Stimulated activated CD4-positive, alpha-beta T cell treated with anti-CD3 and anti-CD28 coated beads, Interleukin-2, amount 100 ng/mL, for 24 hours (primary cell): ENCODE measurements at places on chromosomes 6 and 20.

- no peak for DNase-seq
Observed at GRCh38 chr6:25732468-25733198, 21.9 kb upstream of the SLC17A4 start.

DNA sequence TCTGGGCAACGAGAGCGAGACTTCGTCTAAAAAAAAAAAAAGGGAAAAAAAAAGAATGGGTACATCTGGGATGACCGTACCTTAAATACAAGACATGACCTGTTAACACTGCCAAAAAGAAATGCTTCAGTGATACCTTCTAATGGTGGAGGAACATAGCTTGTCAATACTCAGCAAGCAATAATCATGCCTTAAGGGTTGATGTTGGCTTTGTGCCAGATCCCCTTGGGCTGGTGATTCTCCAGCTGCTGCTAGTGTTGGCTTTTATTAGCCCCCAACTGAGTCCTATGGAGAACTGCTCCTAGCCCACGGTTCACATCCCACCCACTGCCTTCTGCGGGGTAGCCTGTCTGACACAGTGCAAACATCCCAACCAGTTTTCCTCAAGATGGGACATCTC lies 134.9 kb downstream of the PLCB1 start:
- no peak for DNase-seq

DNA sequence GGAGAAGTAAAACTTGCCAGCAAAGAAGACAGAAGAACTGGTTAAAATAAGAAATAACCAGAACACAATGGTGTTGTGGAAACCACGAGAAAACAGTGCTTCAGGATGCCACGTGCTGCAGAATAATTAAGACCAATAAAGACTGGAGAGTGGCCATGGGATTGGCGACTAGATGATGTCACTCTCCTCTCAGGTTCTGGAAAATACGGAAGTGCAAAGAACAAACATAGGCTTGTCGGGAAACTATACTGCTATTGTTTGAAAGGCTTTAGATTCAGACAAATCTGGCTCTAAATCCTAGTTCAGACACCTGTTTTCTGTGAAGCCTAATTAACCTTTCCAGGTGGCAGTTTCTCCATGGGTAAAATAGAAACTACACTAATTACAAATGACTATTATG lies 138.4 kb upstream of the STXBP5 start:
- no peak for DNase-seq

- no peak for DNase-seq
Observed at GRCh38 chr20:40438161-40438830, 250.7 kb downstream of the MAFB start.

- no peak for DNase-seq
Observed at GRCh38 chr6:169415179-169415578, 161.5 kb upstream of the THBS2 start.

DNA sequence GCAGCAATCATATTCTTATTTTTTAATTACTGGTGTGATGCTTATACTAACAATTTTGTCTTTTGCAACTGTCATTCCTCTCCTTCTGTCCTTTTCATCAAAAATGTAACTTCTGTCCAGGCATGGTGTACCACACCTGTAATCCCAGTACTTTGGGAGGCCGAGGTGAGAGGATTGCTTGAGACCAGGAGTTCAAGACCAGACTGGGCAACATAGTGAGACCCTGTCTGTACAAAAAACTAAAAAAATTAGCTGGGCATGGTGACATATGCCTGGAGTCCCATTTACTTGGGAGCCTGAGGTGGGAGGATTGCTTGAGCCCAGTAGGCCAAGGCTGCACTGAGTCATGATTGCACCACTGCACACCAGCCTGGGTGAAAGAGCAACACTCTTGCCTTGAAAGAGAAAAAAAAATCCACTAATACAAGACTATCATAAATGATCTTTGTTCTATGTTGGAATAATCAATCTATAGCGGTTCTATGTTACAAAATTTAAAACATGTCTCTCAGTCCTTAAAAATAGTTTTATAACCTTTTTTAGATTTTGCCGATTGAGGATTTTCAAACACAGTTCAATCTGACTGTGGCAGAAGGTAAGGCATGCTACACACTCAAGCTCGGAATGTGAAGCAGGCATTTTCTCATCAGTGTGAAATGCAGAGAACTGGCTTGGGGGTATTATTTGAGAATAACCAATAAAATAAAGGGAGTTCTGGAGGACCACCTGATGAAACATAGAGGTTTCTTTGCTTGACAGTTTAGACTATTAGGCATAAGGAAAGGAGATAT lies 70.4 kb downstream of the ENPP1 start:
- no peak for DNase-seq

DNA sequence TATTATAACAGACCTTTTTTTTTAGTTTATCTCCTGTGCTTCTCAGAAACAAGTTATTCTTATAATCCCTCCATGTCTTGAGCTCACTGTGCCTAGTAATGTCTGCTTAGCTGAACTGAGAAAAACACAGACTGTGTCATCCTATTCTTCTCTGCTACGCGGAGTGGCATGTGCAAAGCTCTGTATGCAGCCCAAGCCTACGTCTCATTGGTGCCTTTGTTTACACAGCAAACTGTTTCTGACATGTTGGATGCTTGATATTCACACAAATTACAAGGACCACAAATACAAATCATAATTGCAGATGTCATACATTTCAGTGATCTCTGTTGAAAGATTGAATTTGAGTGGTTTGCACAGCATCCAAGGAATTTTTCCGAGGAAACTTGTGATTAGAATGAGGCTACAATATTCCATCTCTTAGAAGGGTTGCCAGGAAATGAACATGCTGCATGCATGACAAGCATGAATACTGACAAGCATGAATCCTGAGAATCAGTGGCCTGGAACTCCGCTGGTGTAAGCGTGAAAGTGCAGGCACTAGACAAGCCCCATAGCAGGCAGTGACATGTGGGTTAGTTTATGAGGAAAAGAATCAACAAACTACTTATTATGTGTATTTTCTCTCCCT lies 128.4 kb upstream of the SGK1 start:
- no peak for DNase-seq

- DNase-seq = no peak
Observed at GRCh38 chr6:37027811-37028469, 22.5 kb downstream of the FGD2 start.

DNA sequence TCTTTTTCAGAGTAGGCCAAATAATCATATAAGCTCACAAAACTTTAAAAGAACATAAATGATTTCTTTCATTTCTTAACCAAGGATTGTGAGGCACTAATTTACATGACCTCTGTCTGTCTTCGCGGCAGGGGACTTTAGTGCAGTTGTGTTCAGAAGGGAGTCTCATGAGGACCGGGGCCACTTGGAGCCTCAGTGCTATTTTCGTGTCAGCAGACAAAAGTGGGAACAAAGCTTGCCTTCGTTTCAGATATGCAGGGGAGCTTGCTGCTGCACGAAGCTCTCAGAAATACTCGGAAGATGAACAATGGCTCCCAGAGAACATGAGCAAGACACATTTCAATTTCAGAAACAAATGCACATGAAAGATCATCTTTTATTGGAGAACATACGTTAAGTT lies 497.0 kb downstream of the CDH26 start:
- DNase-seq = no peak

- DNase-seq = peak; percentile 47
Observed at GRCh38 chr20:11891077-11891775, 26.5 kb upstream of the BTBD3 start.

DNA sequence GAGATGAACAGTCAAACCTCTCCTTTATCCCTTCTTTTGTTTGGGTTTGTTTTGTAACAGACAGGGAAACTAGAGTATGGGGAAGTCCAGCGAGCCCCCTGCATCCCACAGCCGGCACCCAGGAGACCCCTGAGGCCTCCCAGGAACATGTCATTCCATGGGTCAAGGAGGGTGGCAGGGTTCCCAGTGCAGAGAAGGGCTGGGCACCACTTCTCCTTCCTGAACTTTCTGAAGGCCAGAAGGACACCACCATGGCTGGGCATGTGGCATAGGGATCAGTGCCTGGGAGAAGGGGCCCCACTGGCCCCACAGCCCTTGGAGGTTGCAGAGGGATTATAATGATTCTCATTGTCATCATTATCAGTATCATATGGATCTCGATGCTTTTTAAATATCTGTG lies 13.9 kb upstream of the CST7 start:
- DNase-seq = peak; percentile 5

GRCh38 chr6:33428224-33428965 lies 8.5 kb downstream of the SYNGAP1 start:
- peak; percentile 52 for DNase-seq

DNA sequence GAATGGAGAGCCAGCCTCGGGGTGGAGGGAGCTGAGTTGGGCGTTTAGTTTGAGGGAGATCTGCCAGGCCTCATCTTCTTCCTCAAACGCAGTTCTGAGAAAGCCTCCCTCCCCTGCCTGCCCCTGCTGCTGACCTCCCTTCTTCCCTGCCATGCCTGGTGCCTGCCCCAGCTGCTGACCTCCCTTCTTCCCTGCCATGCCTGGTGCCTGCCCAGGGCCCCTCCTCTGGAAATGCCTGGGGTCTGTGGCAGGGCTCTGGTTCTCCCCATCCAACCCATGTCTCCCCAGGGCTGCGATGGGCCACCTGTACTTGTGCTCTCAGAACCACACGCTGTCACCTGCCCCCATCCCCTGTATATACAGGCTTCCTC lies 114.6 kb downstream of the VEGFA start:
- no peak for DNase-seq

DNA sequence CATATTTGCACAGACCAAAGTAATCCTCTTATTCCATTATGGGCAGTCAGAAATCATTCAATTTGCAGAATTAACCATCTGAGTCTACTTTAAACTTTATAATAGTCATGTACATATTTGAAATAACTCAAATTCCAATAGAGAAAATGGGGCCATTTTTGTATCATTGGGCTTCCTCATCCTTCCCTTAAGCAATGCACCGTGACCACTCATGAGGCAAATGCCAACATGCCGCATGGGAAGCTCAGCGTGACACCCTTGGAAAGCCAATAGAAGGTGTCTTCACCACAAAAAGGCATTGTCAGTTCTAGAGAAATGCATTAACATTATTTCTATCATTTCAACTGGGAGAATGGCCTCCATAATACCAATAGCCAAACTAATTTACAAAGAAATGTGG lies 38.5 kb downstream of the SIM1 start:
- DNase-seq = no peak

DNA sequence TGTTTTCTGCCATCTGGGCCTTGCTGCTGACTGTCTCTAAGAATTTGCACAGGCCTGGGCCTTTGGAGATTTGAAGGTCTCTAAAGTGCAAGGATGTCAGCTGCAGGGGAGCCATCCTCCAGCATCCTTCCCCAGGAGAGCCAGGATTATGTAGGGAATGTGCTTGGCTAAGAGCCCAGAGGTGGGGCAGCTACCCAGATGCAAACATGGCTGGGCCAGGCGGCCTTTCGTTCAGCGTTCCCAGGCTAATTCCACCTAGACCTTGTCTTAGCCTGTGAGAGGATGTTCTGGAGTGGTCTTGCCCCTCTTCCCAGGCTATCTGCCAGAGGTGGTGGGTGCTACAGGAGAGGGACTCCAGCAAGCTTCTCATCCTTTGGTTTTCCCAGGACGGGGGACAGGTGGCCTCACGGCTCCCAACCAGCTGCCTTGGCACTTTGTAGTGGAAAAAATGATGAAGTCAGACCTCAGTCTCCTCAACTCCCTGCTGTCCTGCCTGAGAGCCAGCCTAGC lies 7.7 kb upstream of the PTGIS start:
- DNase-seq = no peak

- DNase-seq = no peak
Observed at GRCh38 chr6:148708707-148709106, 38.1 kb upstream of the UST start.

DNA sequence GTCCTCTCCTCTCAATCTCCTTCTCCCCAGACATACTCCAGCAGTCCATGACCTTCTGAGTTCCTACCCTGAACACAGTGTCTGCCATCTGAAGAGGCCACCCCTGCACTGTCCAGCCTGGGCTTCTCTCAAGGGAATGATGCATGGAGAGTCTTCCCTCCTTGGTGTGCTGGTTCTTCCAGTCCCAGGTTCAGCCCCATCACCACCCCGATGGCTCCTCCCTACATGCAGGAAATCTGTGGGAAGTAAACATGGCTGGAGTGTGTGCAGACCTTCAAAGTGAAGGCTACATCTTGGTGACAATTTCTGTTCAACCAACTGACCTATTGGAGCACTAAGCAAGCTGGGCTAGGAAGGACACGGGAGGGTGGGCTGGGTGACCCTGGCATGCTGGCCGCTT lies 121.0 kb upstream of the JAG1 start:
- no peak for DNase-seq

- no peak for DNase-seq
Observed at GRCh38 chr6:18829272-18829870, 442.2 kb downstream of the RNF144B start.

- no peak for DNase-seq
Observed at GRCh38 chr6:52498538-52499017, 78.3 kb downstream of the TRAM2 start.

- DNase-seq = peak; percentile 9
Observed at GRCh38 chr6:109373331-109373730, 8.9 kb downstream of the CD164 start.

DNA sequence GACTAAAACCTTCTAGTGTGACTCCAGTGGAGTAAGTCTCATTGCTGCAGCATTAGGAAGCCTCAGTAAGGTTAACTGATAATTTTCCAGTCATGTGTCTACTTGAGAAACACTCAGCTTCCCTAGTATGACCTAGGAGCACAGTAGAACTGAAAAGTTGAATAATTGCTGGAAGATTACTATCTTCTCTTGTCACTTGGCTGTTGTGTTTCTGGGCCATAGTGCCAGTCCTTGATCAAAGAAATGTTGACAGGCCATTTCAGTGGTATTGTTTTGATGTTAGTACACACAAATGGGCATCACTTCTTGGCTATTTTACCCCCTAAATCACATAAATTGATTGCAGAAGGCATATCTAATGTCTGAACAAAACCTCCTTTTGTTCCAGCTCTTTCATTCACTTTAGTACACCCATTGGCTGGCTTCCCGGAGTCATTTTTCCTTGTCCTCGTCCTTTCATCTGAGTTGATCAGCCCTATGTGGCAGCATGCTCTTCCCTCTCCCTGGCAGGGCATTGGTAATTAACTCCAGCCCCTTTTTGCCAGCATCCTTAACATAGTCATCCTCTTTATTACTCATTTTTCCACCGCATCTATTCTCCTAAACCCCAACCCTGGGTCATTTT lies 6.0 kb downstream of the ENPP3 start:
- no peak for DNase-seq

GRCh38 chr6:10613077-10613476 lies 81.3 kb downstream of the C6orf52 start:
- DNase-seq = no peak

DNA sequence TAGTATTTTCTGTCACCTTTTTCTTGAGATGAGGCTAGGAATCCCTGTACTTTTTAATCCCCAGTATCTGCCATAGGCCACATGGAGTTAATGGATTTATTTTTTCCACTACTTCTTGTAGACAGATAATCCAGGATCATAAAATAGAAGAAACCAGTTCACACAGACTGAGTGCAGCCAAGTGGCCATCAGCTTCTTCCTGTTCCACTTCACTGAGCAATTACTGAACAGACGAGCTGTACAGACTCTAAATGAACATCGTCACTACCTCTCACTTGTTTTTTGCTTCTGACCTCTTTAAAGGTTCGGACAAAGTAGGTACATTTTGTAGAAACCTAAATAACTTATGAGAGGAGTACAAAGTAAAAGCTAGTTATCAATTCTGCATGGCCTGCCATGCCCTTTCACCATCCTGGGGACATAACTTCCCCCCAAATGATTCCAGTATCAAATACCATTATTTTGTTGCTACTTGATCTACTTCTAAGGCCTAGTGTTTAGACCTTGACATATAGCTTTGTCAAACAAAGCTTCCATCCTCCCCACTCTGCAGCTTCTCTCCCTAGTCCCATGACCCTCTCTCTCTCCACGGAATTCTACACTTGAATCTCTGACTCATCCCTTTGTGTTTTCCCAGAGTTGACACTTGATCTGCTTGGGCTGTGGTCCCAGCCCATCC lies 34.4 kb upstream of the ARHGAP18 start:
- no peak for DNase-seq

GRCh38 chr6:18500921-18501662 lies 113.9 kb downstream of the RNF144B start:
- no peak for DNase-seq
